ENCODE measurements at places on chromosomes 13 and 19.
A peak's percentile ranks its signal among the peaks of the same experiment; 100 is the strongest.

DNA sequence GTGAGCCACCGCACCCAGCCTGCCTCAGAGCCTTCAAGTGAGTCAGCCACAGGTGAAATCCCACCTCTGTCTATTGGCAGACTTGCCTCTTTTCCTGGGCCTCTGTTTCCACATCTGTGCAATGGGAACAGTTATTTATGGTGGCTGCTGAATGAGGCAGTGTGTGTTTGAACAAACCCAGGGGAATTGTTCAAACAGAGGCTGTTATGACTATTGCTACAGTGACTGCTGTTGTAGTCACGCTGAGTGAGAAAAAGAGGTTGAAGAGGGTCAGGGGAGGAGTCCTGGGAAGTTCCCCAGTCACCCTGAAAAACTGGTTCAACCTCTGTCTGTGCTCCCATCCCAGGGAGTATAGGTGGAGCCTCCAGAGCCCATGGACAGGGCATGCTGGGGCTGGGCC lies at the start of gene CEACAM19:
Gene CEACAM19 (plus strand): TSS at position 83 of the 400 bp plus-strand sequence. CDS start 450 bp downstream, outside the sequence.
- no peak for DNase-seq

GRCh38 chr13:43009506-43009905 lies 13.9 kb upstream of the DNAJC15 start:
- DNase-seq = no peak

GRCh38 chr13:46810440-46810839 lies 13.5 kb upstream of the ESD start:
- no peak for DNase-seq

DNA sequence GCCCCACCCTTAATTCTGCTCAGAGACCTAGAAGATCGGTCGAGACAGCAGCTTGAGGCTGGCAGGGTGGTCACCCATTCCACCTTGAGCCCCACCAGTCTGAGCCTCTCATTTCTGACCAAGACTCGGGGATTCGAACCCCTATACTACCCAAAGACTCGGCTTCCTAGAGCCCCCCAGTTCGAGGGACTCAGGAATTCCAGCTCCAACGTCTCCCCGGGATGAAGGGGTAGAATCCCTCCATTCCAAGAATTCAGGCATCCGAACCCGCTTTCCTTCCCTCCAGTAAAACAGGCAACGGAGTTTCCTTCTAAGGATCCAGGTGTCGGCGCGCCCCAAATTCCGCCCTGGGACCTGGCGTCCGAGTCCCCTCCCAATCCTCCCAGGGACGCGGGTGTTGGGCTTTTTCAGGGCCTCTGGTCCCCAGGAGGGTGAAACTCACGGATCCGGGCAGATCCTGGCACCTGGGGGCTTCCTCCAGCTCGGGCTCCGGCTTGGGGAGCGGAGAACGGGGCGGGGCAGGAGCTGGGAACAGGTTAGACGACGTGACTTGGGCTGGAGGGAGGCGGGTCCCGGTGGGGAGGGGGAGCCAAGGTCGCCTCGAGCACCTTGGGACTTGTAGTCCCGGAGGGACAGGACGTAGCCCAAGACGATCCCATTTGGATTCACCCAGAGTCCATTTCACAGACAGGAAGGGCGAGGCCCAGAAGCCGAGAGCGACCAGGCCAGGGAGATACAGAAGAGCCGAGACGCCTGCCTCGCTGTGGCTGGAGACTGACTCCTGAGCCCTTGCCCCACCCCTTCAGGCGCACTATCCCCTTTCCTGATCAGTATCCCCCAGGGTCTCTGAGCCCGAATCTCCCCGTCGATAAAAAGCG lies at the start of gene PPP1R13L:
Gene PPP1R13L (minus strand): TSS at position 513 of the 878 bp plus-strand sequence. CDS start 6,751 bp downstream, outside the sequence.
- peak; percentile 37 for DNase-seq

GRCh38 chr13:32234914-32235313 lies 80.2 kb downstream of the ZAR1L start:
- no peak for DNase-seq

GRCh38 chr19:690203-690602 lies 5.0 kb downstream of the PRSS57 start:
- no peak for DNase-seq
